NCI-H2081 treated with DMSO at 0.1 percent for 48 hours (cell line): ENCODE measurements at places on chromosomes 11 and 22.

DNA sequence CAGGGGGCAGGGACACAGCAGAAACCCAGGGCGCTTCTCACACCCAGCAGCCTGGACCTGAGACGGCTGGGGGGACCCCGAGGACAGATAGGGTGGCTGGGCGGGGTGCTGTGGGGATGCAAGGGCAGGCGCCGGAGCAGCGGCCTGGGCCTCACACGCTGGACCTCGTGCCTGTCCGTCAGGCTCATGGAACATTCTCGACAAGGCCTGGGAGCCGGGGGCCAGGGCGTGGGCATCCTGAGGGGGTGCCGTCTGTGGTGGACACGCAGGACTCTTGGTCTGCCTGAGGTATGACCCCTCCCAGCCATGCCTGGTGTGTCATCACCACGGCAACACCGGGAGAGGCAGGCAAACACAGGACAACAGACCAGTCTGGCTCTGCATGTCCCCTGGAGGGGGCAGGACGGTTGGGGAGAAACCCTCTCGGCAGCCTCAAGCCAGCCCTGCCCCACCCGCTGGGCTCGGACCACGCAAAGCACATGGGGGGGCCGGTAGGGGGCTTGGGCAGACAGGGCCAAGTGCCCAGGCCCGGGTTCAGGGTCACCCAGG, 21.4 kb downstream of the MRPL23 start:
- DNase-seq, result no peak

- no peak for DNase-seq
These were observed 35.4 kb upstream of the FLI1 start for GRCh38 chr11:128658502-128658901.

GRCh38 chr22:48709976-48710375, 1117.7 kb downstream of the BRD1 start:
- no peak for DNase-seq

DNA sequence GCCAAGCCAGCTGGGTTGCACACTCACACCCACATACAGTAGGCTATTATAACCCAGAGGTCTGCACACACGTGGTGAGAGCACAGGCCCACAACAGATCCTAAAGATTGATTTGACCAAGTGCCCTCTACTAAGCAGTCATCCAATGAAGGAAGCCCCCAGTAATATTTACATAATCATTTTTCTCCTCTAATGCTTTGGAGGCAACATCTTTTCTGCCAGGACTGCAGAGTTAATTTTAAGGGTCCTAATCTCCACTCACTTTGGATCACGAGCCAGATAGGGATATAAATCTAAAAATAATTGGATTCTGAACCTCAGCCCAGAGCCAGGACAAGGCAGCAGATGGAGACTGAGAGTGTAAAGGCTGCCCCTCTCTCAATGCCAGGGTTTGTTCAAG, 49.1 kb upstream of the MTNR1B start:
- DNase-seq, result no peak

DNA sequence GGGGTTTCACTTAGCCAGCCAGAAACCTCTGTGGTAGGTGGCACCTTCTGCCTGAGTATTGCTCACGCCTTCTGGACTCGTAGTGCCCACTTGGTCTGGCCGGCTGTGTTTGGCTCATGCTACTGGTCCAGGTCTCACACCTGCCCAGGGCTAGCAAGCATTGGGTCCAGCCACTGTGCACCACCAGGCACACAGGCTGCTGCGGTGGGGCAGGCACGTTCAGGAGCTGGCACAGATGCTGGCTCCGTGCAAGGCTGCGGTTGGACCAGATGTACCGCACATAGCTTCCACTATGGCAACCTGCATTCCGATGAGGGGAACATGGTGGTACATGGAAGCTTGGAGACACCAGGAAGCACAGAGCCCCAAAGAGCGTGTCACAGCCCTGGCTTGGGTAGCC, 34.8 kb upstream of the EXPH5 start:
- DNase-seq, result no peak

GRCh38 chr11:120013325-120014250, 124.3 kb downstream of the TRIM29 start:
- no peak for DNase-seq

DNA sequence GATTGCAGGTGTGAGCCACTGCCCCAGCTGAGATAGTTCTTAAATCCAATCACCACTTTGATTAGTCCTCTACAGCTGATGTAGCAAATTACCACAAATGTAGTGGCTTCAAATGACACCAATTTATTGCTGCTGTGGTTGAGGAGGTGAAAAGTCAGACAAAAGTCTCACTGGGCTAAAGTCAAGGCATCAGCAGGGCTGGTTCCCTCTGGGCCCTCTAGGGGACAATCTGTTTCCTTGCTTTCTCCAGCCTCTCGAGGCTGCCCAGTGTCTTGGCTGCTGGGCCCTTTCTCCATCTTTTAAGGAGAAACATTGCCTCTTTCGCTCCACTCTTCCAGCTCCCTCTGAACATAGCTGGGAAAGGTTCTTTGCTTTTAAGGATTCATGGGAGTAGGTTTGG, 50.5 kb upstream of the SHANK2 start:
- no peak for DNase-seq

GRCh38 chr11:46914910-46915309, 3.4 kb downstream of the LRP4 start:
- DNase-seq, result no peak

- DNase-seq, result peak; percentile 48
These were observed 16.0 kb downstream of the USH1C start for GRCh38 chr11:17528181-17528691.

DNA sequence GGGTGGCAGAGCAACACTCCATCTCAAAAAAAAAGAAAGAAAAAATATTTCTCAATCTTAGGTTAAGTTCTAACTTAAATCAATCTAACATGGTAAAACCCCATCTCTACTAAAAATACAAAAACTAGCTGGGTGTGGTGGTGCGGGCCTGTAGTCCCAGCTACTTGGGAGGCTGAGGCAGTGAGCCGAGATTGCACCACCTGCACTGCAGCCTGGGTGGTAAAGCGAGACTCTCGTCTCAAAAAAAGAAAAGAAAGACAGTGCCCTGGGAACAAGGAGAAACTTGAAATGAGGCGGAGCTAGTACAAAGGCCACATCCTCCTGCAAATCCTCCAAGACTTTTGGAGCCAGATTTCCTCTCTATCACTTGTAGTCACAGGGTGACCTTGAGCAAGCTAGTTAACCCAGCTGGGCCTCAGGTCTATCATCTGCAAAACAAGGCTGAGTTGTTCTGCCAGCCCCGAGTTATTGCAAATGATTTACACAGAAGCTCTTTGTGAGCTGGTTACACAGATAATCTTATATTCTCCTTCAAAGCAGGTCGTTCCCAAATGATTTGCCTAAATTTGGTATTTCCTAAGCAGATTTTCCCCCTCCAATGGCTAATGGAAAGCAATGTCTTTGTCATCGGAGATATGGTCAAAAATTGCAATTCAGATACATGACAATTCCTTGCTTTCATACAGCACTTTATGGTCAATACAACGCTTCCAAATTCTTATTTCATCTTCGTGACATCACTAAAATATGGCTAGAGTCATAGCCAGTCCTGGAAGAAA, 1.9 kb downstream of the ANKRD54 start:
- DNase-seq, result no peak

- DNase-seq, result peak; percentile 26
These were observed 3.7 kb downstream of the OSBP start for GRCh38 chr11:59611570-59612565.

DNA sequence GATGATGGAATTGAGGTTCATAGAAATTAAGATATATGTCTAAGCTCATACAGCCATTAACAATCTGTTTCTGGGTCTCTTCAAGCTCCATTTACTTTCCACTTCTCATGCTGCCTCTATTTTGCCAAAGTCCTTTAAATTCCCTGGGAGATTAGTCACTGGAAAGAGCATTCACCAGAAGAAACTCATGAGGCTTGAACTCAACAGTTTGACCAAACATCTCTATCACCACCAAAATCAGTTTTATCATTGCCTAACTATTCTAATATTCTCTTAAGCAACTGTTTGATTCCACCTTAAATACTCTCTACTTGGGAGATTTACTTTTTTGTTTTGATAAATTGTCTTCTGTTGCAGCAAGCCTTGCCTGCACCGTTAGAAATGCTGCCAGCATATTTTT, 881.3 kb downstream of the KCNA4 start:
- no peak for DNase-seq

- no peak for DNase-seq
These were observed 7.0 kb upstream of the DDX17 start for GRCh38 chr22:38513063-38513462.

DNA sequence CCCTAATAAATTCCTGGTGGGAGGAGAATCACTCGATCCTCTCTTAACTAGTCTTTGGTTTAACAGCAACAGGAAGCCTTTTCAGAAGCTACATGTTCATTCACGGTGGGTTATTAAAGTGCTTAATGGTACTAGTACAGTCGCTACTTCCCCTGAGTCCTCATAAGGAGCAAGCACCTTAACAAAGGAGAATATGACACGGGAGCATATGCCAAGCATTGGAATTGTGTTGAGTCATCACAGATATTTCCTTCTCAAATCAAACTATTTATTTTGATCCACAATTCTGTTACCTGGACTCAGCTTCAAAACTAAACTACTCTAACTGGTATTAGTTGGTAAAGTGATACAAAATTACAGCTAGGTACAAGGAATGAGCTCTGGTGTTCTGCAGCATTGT, 177.5 kb upstream of the CTSC start:
- DNase-seq, result no peak

GRCh38 chr22:27985323-27986275, 66.5 kb upstream of the PITPNB start:
- DNase-seq, result no peak

DNA sequence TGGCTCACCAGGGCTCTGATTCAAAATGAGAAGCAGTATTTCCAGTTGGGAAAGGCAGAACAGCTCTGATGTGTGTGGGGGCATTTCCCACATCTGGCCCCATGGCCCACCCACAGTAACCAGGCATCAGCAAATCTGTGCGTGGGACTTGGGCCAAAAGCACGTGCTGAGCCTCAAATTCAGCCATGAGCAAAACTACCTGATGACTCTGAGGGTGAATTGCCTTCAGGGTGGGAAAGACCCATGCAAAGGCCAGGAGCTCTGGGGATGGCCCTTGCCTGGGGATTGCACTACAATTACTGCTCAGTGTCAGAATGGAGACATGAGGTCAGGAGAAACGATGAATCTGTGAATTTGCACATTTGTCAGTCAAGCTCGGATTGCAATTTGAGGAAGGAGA, 20.9 kb downstream of the TP53AIP1 start:
- no peak for DNase-seq

GRCh38 chr11:113796663-113797259, 17.2 kb downstream of the CLDN25 start:
- peak; percentile 12 for DNase-seq

DNA sequence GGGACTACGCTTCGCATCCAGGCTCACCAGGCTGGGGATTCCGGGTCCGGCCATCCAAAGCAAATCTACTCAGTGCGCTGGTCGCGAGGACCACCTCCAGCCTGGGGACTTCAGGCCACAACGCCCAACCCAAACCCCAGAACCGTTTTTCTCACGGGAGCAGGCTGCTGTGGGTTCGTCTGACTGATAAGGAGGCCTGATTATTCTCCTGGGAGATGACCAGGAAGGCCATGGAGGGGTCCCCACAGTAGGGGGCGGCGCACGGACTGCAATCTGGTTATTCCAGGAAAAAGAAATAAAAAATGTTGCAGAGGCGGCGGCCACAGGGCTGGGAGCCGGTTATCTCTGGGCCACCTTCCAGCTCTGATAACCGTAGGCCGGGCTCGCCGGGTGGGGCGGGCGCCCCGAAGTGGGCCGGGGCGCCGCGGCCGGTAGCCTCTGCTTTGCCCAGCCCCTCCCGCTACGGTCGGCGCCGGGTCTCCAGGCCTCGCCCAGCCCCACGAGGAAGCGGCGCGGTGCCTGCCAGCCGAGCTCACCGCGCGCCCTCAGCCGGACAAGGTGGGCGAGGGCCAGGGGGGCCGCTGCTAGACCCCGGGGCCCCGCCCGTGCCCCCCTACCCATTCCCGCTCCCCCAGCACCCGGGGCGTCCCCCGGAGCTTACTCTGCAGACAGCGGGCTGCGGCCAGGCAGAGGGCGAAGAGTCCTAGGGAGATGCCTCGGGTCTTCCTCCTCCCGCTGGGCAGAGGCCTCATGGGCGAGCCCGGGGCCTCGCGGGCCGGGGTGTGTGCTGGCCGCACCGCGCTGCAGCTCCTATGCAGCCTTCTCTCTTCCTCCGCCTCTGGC, 446 bp downstream of the VSTM5 start:
- no peak for DNase-seq

DNA sequence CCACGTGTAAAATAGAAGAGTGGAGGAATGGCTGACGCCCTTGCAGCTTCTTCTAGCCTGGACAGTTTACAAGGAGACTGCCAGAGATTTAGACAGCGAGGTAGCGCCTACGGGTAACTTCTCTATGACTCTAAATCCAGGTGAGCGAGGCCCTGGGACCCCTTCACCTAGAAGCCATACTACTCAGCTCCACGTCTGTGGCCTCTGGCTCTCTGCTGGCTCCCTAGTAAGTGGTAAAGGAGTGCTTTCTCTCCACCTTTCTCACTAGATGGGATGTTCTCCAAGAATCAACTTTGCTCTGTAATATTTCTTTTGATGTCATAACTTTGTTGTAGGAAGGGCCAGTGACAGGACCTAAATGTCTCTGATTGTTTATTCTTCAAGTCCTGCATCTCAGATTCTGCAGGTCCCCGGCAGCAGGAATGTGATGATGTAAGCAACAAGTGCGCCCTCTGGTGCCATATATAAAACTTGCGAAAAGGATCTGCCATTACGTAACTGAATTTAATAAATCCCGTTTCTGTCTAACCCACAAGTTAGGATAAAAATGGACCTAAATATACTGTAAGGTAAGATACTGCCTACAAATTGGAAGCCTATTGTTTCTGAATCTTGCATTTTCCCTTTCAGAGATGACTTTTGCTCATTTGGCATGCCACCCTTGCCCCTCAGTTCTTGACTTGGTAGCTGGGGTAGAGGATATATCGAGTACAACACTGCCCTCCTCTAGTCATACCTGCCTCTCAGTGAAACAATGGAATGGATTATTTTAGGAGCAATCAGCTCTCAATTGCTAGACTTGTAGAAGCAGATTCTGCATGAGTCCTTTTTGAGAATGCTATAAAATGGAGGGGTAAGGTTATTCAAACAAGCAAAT, 11.0 kb upstream of the PTPN5 start:
- peak; percentile 13 for DNase-seq

DNA sequence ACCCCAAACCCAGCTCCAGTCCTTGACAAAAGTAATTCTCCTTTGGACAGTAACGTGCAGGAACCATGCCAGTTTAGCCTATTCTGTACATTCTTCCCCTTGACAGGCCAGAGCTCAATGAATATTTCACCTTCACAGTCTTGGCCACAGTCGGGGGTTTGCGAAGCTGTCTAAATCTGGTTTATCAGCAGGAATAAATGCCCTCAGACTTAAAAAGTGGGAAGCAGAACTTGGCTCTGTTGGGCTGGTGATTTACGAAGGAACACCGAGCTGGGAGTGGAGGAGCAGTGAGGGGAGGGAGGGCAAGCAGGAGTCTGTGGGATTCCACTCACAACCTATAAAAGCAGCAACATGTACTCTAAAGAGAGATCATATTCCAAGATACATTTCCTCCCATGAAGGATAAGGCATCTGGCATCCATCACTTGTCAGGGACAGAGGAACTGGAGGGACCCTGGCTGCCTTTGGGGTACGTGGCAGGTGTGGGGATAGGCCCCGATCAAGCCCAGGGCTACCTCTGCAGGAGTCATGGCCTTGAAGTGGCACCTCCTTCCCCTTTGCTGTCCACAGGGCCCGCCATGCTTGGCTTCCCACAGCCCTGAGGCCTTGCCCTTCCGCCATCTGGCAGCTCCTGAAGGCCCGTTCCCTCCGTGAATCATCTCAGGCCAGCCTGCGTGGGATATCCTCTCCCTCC, 154.3 kb downstream of the ADAMTS15 start:
- no peak for DNase-seq

- DNase-seq, result no peak
These were observed 2.1 kb downstream of the MRPL40 start for GRCh38 chr22:19434401-19434800.

GRCh38 chr11:2558861-2559526, 114.2 kb downstream of the KCNQ1 start:
- no peak for DNase-seq
